ENCODE measurements at places on chromosomes 1 and 21. TPM values are rescaled to one million over a fixed set of nuclear protein-coding genes. Genes with fewer than 3 reads are reported as not detected.

DNA sequence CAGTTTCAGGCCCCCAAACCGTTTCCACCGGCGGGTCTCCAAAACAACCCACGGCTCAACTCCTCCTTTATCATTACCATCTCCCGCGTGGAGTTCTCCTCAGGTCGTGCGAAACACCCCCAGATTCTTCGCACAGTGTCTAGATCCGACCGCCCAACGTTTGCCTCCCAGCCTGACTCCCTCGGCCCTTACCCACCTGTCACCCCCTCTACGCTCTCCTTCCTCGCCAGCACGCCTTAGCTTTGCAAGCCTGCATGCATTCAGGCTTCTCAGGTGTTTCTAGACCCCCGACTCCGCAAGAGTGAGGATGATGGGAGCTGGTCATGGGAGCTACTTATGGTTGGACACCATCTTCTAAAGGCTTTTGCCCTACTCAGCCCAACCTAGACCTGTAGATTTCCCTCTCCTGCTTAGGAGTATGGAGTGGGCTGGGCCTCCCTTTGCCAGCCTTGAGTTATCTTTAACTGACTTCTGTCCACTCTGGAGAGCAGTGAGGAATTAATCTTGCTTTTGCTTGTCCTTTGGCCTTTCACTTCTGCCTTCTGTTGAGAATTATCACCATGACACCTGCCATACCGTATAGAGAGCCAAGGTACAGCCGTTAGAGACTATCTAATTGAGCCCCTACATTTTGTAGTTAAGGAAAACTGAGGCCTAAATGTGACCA, 865 bp downstream of the ATP5IF1 start:
- peak; percentile 33 for DNase-seq

Gene AADACL3
- total RNA-seq, result 0.22 TPM

DNA sequence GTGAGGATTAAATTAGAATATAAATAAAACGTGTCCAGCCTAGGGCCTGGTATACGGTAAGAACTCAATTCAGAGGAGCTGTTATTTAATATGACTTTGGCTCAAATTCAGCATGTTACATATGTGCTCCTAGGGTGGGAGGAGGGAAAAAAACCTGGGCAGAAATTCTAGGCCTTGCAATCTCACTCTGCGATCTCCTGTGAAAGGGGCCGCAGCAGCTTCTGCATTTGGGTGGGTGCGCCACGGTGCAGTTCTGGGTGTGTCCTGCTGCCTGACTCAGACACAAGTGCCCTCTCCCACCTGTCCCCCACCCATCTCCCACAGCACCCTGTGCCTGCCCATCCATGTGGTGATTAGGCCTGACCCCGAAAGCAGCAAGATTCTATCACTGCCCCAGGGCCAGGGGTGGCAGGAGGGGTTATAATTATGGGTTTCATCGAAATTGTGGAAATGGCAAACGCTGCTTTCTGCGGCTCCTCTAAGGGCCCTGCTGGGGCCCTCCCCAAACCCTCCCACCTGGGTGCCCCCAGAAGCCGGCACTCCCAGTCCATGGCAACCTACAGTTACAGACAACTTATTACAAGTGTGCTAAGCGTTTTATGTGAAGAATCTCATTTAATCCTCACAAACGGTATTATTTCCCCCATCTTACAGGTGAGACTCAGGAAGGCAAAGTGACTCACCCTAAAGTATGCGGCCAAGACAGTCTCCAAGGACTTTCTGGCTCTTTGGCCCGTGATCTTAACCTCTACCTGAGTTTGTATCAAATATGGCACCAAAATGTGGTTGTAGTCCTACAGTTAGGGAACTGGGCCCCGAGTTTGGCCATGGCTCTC, 25.5 kb upstream of the GRHL3 start:
- no peak for DNase-seq

DNA sequence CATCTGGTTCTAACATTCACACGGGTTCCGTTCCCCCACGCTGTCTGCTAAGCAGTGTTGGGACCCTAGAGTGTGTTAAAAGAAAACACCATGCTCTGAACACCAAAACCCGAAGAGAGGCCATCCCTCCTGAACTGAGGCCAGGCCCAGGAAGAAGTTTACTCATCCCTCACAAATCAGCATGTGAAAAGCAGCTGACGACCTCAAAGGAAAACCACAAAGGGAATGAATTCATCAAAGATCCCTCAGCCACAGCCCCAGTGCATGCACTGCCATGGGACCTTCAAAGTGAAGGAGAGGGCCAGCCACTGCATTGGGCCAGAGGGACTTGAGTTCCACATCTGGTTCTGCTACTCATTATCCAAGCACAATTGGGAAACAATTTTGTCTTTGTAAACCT, 7.0 kb upstream of the PSEN2 start:
- DNase-seq, result peak; percentile 55

GRCh38 chr21:37074197-37074510, 1.1 kb downstream of the TTC3 start:
- DNase-seq, result peak; percentile 36

- no peak for DNase-seq
These were observed 61.4 kb downstream of the EIF2B3 start for GRCh38 chr1:44924835-44925464.

Gene CD52
- 5.1 TPM for total RNA-seq

DNA sequence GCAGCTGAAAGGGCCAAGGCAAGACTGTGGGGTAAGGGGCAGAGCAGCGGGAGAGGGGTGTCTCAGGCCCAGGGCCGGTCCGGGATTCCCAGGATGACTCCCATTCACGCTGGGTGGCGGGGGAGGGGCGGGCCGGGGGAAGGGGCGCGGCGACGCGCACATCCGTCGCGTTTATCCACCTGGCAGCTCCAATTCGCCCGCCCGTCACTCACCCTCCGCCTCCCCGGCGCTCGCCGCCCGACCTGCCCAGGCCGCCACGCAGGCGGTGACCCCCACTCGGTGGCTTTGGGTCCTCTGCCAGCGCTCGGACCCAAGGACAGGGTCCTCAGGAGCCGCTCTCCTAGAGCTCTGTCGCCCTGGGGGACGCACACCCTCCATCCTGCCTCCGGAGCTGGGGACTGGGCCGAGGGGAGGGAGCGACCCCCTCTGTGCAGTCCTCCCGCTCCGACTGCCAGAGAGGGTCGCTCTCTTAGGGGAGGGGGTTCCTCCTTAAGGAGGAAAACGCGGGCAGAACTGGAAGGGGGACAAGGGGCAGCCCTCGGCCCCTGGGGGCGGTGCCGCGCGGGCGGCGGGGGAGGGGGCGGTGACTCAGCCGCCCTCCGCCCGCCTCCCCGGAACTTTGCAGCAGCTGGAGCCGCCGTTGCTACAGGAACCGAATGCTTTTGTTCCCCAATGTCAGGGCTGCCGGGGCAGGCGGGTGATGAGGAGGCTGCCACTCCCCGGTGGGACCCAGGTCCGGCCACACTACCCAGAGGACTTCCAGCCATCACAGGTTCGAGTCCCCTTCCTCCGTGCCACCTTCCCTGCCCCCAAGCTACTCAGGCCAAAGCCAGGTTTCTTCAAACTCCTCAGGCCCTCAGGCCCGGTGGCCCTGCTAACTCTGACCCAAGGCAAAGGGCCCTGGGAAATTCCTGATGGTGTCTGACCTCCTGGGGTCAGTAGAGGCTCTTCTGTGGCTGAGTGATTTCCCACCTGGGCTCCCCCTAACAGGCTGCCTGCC, 3.4 kb downstream of the ADGRB2 start:
- DNase-seq, result peak; percentile 96

Gene DYRK3
- total RNA-seq, result 28.3 TPM

Gene SLC30A10
- 0.15 TPM for total RNA-seq
